Stimulated activated CD4-positive, alpha-beta T cell treated with anti-CD3 and anti-CD28 coated beads, Interleukin-12 subunit alpha, Interleukin-12 subunit beta, amount 100 ng/mL, for 4 hours (primary cell): ENCODE measurements at places on chromosomes 2 and 18.

GRCh38 chr2:180707884-180708205, 272.6 kb upstream of the UBE2E3 start:
- no peak for DNase-seq

DNA sequence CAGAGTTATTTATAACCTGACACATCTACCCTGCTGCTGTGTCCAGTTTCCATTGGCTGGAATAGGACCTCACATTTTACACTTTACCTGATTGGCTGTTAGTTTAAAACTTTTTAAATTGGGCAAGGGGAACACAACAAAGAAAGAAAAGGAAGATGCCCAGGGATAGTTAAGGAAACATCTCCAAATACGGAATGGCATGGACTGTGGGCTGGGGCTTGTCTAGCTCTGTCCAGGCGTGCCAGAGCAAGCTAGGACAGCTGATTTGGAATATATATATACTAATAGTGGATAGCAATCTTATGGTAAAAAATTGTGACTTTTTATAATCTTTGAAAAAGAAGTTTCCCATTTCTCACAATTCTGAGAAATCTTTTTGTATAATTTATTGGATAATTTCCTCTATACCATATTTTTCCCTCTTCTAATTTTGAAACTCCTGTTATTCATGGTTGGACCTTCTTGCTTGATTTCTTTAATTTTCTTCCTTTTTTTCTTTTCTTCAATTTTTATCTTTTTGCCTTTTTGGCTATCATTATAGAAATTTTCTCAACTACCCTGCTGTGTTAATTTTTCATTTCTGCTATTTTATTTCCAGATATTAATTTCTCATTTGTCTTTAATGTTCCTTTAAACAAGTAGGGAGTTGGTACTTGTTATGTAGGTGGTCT, 55.9 kb downstream of the COMMD1 start:
- no peak for DNase-seq

- no peak for DNase-seq
Observed at GRCh38 chr18:2442726-2443275, 128.5 kb downstream of the METTL4 start.

DNA sequence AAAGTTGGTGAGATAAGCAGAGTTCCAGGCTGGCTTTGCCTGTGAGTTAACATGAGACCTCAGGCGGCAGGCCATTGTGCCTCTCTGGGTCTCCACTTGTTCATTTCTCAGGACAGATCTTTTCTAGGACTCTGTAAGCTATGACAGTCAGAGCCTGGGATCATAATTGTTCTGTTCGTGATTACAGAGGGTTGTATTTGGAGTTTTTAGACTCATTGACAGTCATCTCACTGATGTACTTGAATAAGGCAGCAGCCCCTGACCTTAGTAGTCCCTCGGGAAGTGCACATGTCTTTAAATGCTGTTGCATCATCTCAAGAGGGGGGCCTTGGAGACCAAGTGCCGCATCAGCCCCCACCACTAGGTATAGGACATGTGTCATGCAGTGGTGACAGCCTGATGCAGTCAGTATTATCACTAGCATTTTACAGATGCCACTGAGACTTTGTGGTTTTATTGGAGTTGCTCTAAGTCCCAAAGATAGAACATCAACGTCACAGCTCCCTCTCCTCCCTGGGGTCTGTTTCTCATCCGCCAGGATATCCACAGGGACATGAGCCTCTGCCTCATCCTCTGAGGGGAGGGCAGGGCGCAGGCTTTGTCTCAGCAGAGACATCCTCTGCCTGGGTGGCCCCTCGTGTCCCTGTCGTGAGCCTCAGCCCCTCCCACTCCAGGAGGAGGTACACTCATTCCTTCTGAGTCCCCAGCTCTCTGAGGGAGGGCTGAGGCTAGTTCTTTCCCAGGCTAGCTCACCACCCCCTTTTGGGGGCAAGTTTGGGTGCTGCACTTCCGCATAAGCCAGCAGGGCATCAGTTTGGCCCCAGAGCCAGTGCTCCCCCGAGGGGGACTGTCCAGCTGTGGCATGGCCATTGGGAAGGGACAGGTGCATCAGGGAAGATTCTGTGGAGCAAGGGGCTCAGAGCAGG, 14.1 kb downstream of the GLI2 start:
- DNase-seq = no peak

DNA sequence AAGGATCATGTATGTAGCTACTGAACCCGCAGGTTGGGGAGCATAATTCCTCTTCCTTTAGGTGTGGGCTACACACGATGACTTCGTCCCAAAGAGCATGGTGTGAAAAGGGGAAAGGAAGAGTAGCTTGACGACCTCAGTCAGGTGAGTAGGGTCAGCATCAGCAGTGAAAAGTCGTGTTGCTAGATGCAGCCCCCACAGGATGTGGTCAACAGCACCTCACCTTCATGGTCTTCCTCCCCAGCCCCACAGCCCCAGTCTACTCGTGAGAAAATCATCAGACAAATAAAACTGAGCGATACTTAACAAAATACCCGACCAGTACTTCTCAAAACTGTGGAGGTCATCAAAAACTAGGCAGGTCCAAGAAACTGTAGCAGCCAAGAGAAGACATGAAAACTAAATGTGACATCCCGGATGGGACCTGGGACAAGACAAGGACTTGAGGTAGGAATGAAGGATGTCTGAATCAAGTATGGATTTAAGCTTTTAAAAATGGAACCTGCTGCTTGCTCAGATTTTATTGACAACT, 77.5 kb upstream of the NFATC1 start:
- DNase-seq = no peak

GRCh38 chr2:69561101-69561500, 82.4 kb downstream of the AAK1 start:
- no peak for DNase-seq

- no peak for DNase-seq
Observed at GRCh38 chr18:13271302-13271911, 52.8 kb downstream of the LDLRAD4 start.

DNA sequence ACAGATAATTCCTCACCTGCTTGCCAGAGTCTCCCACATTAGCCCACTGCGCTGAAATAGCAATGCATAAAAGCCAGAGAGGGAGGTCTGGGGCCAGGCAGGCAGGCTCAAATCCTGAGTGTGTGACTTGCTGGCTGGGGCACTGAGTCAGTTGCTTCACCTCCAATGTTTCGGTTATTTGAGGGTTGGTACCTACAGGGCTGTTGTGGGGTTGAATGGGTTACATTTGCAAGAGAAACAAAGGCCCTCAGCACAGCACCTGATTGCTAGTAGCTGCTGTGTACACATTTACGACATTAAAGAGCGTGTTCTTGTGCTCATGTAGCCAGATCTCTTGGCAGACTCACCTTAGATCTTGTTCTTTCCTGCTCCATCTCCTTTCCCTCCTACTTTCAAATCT, 34.1 kb upstream of the FAM110C start:
- no peak for DNase-seq

GRCh38 chr2:62254424-62255266, 58.7 kb downstream of the B3GNT2 start:
- no peak for DNase-seq

GRCh38 chr2:159933040-159933726, 129.2 kb downstream of the PLA2R1 start:
- no peak for DNase-seq

- DNase-seq = no peak
Observed at GRCh38 chr2:69594341-69594740, 49.2 kb downstream of the AAK1 start.

GRCh38 chr18:56224669-56225561, 413.5 kb downstream of the TXNL1 start:
- DNase-seq = no peak

DNA sequence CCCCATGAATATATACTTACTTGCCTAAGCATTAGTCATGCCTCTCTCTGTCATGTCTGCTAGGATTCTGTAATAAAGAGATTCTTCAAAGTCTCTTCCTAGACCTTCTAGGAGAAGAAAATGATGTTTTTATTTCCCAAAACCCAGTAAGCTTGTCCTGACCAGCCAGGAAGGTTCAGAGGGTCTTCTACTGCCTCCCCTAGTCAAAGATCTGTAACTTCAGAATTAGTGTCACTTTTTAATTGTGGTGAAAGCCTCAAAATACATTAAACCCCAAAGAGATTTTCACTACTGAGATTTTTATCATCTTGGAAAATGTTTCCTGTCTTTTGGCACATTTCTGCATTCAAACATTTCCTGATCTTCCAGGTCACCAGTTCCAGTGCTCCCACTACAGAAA, 232.9 kb upstream of the STK17B start:
- DNase-seq = no peak

GRCh38 chr2:216994353-216994854, 134.5 kb upstream of the TNP1 start:
- no peak for DNase-seq

GRCh38 chr2:51212374-51212773, 180.4 kb upstream of the NRXN1 start:
- DNase-seq = no peak
